ENCODE measurements at places on chromosomes 4 and X.

DNA sequence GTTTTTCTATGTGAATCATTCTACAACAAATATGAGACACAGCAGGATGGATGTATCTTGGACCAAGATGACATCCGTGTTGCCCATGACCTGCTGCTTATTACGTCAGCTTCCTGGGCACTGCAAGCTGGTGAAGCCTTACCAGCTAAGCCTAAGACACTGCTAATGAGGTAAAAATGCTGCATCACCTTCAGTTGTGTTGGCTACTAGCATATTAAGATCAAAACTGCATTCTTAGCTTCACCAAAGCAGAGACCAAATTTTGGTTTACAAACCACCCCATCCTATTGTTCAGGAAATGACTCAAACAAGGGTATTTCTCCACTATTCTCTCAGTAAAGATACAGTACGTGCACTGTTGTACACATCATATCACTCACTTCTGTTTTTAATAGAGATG lies 50.3 kb downstream of the MAML3 start:
- DNase-seq, result no peak

DNA sequence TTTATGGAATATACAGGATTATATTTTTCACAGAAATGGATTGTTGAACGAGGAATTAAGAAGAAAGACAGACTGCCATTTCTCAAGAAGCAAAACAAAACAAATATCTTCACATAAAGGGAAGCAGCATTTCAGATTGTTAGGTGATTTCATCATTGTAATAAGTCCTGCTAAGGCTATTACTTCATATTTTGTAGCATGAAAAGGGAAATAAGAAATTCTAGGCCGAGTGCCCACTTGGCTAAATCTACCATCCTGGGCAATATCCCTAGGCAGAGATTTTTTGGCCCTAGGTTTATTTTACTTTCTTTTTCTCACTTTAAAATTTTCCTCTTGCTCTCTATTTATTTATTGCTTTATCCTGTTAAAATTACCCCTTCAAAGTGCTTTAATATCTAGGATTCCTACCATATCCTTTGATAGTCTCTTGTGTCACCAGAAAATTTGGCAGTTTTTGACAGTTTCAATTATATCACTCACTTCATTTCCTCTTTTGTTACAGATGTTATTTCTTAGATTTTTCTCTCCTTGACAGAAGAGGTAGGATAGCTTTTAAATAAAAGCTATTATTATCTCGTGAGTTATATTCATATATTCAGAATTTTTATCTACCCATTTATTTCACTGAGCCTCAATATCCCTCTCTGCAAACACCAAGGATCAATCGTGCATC lies 142.3 kb downstream of the PDGFC start:
- no peak for DNase-seq

GRCh38 chr4:186934841-186935443 lies 211.3 kb upstream of the FAT1 start:
- DNase-seq, result no peak

DNA sequence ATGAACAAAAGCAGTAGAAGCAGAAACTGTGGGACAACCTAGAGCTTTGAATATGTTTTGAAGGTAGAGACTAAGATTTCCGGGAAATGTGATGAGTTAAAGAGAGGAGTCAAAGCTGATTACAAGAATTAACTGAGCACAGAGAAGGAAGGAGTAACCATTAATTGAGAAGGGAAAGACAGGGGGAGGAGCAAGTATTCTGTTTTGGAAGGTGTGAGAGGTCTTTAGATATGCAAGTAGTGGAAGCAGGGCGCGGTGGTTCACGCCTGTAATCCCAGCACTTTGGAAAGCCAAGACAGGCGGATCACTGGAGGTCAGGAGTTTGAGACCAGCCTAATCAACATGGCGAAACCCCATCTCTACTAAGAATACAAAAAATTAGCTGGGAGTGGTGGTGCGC lies 171.5 kb downstream of the FSTL5 start:
- DNase-seq, result peak; percentile 20

DNA sequence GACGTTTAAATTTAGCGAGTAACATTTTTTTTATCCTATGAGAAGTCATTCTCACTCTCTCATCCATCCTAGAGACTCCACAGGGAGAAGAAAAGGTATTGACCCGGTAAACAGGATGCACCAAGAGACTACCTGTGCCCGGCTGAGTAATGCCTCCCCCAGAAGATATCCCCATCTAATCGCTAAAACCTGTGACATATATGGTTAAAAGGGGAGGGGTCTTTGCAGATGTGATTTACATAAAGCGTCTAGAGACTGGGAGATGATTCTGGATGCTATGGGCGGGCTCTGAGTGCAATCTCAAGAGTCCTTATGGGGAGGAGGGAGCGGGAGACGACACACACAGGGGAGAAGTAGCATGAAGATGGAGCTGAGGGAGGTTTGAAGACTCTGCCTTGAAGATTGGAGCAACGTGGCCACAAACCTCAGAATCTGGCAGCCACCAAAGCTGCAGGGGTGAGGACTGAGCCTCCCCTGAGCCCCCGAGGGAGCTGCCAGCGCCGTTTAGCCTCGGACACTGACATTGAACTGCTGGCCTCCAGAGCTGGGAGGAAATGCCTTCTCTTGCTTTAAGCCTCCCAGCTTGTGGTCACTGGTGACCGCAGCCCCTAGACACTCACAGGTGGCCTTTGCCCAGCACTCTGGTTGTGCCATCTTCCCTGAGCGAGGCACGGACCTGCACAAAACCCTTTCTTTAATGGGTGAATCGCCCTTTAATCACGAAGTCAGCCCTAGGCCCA lies 11.2 kb downstream of the ABLIM2 start:
- peak; percentile 76 for DNase-seq

DNA sequence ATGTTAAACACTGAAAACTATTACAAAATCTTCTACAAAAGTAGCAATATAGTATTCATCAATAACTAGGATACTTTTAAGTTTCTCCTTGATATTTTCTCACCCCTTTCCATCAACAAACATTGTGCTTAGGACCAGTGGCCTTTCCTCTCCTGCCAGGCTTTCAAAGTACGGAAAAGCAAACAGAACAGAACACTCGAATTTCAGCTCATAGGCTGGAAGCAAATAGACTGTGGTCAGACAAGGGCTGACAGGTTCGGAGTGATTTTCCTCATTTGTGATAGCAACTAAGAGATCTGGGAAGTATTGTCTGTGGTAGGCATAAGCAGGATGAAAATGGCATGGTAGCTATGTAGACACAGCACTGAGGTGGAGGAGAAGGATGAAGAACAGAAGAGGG lies 68.6 kb upstream of the SORBS2 start:
- no peak for DNase-seq

DNA sequence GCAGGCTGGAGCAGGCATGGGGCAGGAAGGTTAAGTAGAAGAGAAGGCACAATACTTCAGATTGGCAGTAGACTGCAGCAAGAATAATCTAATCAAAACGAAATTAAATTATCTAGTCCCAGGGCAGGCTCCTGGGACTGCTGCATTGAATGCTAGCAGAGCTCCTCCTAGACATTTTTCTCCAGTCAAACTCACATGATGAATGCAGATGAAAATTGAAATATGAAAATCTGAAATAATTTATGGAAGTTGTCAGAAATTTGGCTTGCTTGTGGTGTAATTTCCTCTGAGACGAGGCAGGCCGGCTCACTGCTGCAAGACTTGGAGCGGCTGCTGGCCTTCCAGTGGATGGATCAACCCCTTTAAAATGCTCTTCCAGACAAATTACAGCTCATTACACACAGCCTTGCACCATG lies 78.0 kb upstream of the TMEM33 start:
- DNase-seq, result no peak

Measured in spleen (tissue), 13 donors.